ENCODE measurements at places on chromosomes 5 and 9.

- DNase-seq: no peak
Measured at GRCh38 chr5:133034064-133034463, 7.7 kb upstream of the ZCCHC10 start.

DNA sequence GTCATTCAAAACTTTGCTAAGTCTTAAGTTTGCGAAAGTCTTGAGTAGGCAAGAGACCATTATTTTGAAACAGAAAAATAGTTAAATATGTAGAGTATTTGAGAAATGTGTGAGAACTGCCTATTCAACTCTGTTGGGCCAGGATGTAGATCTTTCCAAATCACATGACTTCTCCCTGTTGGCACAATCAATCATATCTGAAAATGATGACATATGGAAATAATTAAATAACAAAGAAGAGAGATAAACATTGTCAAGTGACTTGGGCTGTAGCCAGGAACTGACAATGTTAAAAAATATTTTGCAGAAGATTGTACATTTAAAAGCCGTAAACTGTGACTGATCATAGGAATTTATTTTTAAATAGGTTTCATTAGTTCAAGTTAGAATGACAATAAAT, 104.6 kb upstream of the IL6ST start:
- DNase-seq: no peak

DNA sequence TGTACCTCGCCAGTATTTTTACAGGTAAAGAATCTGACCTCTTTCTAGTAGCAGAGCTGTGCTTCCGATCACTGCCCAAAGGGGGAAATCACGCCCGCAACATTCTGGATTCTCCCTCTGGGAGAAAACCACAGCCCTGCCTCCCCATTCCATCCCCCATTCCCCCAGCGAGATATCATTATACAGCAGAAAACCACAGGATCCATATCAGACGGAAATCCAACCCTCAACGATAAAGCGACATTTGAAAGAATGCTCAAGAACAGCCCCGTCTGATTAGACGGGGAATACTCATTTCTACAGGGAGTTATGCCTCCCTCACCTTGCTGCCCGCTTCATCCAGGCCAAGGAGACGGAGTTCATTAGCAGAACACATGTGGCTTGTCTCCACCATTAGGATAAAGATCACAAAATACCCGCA, 172.8 kb downstream of the COL23A1 start:
- no peak for DNase-seq

- DNase-seq: no peak
Measured at GRCh38 chr9:108956631-108957026, 22.4 kb downstream of the ABITRAM start.

- DNase-seq: no peak
Measured at GRCh38 chr5:31935496-31936369, 238.4 kb downstream of the GOLPH3 start.

- no peak for DNase-seq
Measured at GRCh38 chr9:131138676-131139075, 13.3 kb downstream of the NUP214 start.

DNA sequence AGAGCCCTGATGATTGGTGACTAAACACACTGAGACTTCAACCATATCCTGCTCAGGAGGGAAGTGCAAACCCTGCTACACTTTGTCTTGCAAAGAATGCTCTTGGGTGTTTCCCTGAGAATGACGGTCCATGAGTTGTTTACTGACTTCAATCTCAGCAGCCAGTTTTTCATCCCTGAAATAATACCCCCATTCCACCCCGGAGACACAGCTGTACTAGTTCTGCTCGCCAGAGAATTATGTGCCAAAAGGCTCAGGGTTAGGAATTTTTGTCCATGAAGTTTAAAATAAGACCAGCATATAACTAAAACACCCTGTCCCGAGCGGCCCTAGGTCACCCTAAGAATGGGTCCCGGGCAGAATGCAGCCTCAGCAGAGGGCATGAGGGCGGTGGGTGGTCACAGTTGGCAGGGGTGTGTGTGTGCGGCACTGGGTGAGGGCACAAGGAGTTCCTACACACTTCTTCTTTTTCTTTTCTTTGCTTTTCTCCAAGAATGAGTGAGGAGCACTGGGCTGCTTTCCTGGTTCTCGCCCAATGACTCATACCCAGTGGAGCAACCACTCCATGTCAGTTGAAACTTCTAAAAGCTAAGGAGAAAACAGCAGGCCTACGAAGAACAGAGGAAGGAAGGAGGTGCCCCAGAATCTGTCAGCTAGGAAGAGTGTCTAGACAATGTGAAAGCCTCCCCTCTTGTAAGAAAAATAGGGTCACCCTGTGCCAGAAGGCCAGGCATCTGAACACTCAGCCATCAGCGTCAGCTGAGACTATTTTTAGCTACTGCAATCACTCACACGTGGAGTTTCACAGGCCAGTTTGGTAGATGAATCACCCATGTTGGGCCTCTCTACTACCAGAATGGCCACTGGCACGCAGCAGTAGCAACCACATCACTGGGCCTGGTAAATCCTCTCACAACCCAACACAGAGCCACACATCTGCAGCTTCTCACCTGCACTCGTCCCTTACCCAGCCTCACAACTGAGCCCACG, 105.9 kb downstream of the DPYSL3 start:
- no peak for DNase-seq

- no peak for DNase-seq
Measured at GRCh38 chr5:15601274-15601673, 101.3 kb downstream of the FBXL7 start.

DNA sequence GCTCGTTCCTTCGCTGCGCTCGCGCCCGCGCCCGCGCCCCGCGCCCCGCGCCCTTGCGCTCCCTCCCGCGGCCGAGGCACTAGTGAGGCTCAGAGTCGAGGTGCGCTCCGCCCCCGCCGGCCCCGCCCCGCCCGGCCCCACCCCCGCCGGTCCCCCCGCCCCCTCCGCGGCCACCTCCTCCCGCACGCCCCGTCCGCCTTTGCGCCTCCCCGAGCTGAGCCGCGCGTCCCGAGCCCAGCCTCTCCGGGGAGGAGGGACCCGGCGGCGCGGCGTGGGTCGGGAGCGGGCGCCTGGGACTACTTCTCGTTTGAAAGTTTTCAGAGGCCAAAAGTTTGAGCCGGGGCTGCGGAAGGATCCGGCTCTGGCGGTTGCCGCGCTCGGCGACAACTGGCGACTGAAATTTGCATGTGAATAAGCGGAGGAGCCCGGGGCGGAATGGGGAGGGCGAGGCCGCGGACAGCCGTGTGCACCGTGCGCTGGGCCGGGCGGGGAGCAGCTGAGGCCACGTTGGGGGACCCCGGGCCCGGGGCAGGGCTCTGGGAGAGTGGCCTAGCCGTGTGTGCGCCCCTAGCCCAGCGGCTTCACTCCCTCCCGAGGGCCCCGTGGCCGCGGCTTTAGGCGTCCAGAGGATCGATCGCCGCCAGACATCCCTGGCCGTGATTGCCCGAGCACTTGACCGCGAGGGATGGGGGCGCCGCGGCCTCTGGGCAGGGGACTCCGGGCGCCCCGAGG, at the start of gene NOTCH1:
Gene NOTCH1 (minus strand): TSS at position 84 of the 732 bp plus-strand sequence. CDS start 262 bp downstream, outside the sequence.
- peak; percentile 94 for DNase-seq

- peak; percentile 19 for DNase-seq
Measured at GRCh38 chr5:3350781-3351180, 244.9 kb upstream of the IRX1 start.

DNA sequence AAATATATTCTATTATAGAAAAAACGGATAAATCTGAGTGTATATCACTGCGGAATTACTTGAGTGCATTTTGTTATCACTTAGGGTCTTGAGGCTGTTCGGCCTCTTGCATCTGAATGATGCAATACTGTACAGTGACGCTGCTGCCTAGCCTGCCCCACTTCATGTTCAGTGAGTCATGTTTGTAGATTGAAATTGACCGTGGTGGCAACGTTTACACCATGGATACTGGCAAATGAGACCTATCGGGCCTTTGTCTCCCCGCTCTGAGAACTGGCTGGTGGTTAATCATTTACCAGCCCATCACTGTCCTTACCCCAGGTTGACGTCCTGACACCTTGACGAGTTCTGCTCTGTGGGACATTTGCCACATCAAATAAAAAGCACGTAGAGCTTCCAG, 510.1 kb upstream of the ADAMTS16 start:
- DNase-seq: no peak

DNA sequence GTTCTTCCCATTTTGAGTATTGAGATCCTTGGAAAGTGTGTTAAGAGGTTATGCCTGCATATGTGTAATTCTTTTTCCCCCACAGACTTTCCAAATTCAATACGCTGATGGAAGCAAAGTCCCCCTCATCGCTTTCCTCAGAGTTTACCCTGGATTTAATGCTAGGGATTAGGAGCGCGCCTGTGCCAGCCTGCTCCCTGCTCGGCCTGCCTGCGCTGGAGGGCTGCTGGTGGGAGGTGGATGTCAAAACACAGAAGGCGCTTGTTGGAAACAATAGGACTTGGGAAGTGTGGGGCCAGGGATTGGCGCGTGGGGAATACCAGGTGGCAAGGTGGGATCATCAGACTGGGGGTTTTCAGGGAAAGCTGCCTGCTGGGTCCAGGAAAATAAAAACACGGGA, 39.8 kb upstream of the PTCH1 start:
- no peak for DNase-seq

DNA sequence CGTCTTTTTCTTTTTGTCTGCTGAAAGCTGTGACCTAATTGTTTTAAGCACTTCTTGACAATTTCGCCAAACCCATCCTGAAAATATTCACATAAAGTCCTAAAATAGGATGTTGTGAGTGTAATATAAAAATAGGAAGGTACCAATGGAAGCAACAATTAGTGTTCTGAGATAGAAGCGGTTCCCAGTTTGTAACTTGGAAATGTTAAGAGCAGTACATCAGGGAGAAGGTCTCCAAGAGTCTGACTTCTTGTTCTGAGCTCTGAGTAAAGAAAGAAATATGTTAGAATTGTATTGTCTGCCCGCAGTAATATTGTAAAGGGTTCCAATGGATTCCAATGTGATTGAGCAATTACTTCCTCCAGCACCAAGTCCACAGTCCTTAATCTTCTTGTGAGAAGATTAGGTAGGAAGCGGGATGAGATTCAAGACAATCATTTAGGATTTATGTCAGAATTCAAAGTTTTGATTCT, 3.9 kb downstream of the VCAN start:
- DNase-seq: no peak

DNA sequence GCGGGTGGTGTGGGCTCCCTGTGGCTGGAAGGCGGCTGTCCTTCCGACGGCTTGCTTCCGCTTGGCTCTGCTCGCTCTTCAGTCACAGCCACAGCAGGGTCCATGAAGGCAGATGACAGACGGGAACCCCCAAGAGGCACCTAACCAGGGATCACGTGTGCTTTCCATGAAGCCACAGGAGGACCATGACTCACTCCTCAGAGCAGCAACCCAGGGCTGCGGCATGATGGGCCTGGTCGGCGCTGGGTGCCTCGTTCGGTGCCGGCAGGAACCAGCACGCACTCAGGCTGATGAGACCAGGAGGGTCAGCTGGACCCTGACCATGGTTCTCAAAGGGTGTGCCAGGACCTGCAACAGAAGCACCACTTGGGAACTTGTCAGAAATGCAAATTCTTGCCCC, 32.8 kb upstream of the MED10 start:
- no peak for DNase-seq

- peak; percentile 77 for DNase-seq
Measured at GRCh38 chr5:72955143-72955767, 586 bp upstream of the FCHO2 start.

DNA sequence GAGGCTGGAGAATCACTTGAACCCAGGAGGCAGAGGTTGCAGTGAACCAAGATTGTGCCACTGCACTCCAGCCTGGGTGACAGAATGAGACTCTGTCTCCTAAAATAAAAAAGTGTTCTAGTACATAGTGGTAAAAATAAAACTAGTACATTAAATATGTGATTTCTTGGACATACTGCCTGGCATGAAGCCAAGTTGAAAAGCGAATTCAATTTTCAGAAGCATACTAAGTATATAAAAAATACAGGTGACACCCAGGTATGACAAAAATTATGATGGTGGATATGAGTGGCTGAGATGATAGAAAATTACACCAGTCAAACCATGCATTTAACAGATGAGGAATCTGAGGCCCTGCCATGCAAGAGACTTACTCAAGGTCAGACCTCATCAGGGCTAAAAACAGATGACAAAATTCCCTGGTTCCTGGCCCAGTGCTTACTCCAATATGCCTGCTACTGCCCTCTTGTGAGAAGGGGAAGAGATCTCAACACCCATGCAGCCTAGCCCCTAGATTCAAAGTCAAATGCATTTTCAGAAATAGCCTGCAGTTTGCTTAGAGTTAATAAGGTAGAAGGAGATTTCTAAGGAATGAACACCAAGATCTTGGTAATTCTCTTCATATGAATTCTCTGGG, 46.6 kb upstream of the GNPDA1 start:
- no peak for DNase-seq

- no peak for DNase-seq
Measured at GRCh38 chr5:145723516-145723915, 111.6 kb downstream of the PRELID2 start.

DNA sequence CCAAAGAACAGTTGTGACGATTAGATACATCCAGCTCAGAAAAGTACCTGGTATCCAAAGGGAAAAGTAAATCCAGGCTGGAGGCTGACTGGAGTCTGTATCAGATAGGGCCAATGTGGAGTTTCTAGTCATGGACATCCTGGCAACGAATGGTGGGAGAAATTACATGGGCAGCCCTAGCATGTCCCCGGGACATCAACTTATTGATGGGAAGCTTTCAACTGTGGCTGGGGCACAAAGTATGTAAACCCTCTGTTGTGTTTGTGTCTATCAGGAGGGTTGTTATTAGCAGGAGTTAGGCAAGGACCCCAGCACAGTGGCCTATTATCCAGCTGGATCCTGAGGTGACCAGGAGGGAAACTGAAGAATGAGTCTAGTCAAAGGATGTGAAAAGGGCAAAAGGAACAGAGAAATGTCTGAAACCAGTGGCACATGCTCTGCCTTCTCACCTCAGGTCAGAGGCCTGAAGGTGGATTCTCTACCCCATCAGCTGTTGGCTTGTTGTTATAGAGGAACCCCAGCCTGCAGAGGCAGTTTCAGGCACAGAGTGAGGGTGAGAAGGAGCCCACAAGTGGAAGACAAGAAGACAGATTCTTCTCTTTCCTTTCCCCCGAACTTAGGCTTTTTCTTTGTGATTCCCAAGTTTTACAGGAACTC, 19.9 kb downstream of the IFNW1 start:
- no peak for DNase-seq

DNA sequence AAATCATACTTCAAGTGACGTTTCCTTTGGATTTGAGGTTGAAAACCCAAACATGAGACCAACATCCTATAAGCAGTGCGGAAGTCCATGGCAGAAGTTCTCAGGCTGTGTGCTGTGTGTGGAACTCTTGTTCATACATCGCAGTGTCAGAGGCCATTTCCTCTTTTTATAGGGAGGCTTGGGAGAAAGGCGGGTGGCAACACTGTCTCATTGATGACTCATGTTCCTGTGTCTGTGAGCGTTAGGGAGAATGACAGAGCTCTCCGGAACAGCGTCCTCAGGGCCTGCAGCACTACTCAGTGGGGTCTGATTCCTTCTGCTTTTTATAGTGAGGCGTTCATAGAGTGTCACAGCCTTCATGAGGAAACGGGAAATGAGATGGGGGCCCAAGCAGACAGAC, 98.8 kb upstream of the BASP1 start:
- peak; percentile 57 for DNase-seq

All from ureter (tissue), 1 donor.